ENCODE measurements at places on chromosomes 5 and 9. TPM values are rescaled to one million over a fixed set of nuclear protein-coding genes. Genes with fewer than 3 reads are reported as not detected.

- H3K36me3 ChIP-seq, result no peaks in the 10 kb centered on the region
- H3K4me1 ChIP-seq, result no peaks in the 10 kb centered on the region
- no peak overlapping the region for H3K4me3 ChIP-seq
- no peaks in the 10 kb centered on the region for H3K27me3 ChIP-seq
- no peak overlapping the region for H3K27ac ChIP-seq
- no peak for DNase-seq
These were observed 133.5 kb downstream of the RASGRF2 start for GRCh38 chr5:81093536-81094196.

GRCh38 chr9:135410831-135411473, 68.6 kb upstream of the PPP1R26 start:
- H3K36me3 ChIP-seq, result no peaks in the 10 kb centered on the region
- H3K27ac ChIP-seq, result no peak overlapping the region
- no peak overlapping the region for H3K4me3 ChIP-seq
- H3K27me3 ChIP-seq, result peaks cover 12% of the 10 kb centered on the region
- DNase-seq, result no peak
- no peaks in the 10 kb centered on the region for H3K4me1 ChIP-seq

GRCh38 chr9:36987891-36988290, 46.2 kb downstream of the PAX5 start:
- peaks cover 5% of the 10 kb centered on the region for H3K4me1 ChIP-seq
- no peak overlapping the region for H3K4me3 ChIP-seq
- H3K27me3 ChIP-seq, result peaks cover 52% of the 10 kb centered on the region
- DNase-seq, result no peak
- no peak overlapping the region for H3K27ac ChIP-seq

The SLC36A2 gene
- total RNA-seq, result not detected

- peaks cover 44% of the 10 kb centered on the region for H3K27me3 ChIP-seq
- H3K4me3 ChIP-seq, result no peak overlapping the region
- no peaks in the 10 kb centered on the region for H3K36me3 ChIP-seq
- H3K27ac ChIP-seq, result no peak overlapping the region
- DNase-seq, result no peak
These were observed 19.5 kb downstream of the IL9 start for GRCh38 chr5:135876146-135876545.

GRCh38 chr9:116497095-116497890, 189.8 kb upstream of the TRIM32 start:
- no peaks in the 10 kb centered on the region for H3K36me3 ChIP-seq
- H3K27ac ChIP-seq, result no peak overlapping the region
- no peaks in the 10 kb centered on the region for H3K27me3 ChIP-seq
- H3K4me3 ChIP-seq, result no peak overlapping the region

DNA sequence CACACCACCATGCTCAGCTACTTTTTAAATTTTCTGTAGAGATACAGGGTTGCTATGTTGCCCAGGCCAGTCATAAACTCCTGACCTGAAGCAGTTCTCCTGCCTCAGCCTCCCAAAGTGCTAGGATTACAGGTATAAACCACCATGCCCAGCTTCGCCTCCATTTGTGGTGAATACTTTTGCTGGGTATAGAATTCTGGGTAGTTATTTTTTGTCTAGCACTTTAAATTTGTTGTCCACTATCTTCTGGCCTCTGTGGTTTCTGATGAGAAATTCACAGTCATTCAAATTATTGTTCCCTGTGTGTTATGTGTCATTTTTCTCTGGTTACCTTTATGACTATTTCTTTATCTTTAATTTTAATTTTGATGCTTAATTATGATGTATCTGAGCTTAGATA, 57.7 kb upstream of the EXOC3 start:
- no peak for DNase-seq
- peaks cover 8% of the 10 kb centered on the region for H3K27me3 ChIP-seq

The CARD9 gene
- total RNA-seq, result 20.9 TPM

- no peak overlapping the region for H3K4me3 ChIP-seq
- no peak overlapping the region for H3K27ac ChIP-seq
- no peaks in the 10 kb centered on the region for H3K36me3 ChIP-seq
- no peak for DNase-seq
- peaks cover 3% of the 10 kb centered on the region for H3K27me3 ChIP-seq
- no peaks in the 10 kb centered on the region for H3K4me1 ChIP-seq
These were observed 77.5 kb upstream of the C6 start for GRCh38 chr5:41290810-41291209.

DNA sequence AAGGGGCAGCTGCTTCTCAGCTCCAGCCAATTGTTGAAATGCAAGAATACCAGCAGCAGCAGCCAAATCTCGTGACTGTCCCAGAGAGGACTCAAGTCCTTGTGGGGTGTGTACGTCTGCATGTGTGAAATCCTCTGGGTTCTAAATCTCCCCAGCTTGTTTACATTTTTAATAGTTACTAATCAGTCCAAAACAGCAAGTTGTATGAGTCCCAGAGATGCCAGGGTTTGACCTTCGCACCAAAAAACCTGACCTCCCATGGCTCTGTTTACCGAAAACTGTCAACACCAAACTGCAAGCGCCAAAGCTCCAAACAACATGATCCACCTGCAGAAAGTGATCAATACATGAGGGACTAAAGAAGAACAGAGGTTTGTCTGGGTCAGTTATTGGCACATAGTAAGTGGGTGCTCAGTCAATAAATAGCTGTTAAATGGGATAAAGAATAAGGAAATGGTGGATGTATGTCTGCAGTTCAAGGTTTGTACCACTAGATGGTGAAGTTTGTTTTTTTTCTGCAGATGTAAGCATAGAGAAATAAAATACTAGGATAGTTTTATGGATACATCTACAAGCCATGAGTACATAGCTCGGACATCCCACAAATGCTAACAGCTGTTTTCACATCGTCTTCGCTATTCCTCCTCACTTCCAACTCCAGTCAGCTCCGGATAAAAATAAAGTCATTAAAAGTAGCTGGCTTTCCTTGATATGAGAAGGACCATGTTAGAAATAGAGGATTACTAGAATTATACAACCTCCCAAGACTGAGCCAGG, 85.3 kb upstream of the ADRB2 start:
- H3K27me3 ChIP-seq, result peaks cover 2% of the 10 kb centered on the region
- peak overlapping the region; percentile 44 for H3K27ac ChIP-seq
- no peaks in the 10 kb centered on the region for H3K36me3 ChIP-seq
- H3K4me1 ChIP-seq, result peaks cover 36% of the 10 kb centered on the region
- peak; percentile 79 for DNase-seq

- peaks cover 41% of the 10 kb centered on the region for H3K36me3 ChIP-seq
- DNase-seq, result peak; percentile 92
- H3K4me1 ChIP-seq, result peaks cover 86% of the 10 kb centered on the region
- H3K4me3 ChIP-seq, result peak overlapping the region; percentile 62
- peak overlapping the region; percentile 87 for H3K27ac ChIP-seq
These were observed 50.2 kb downstream of the CSNK1A1 start for GRCh38 chr5:149500922-149501582.

DNA sequence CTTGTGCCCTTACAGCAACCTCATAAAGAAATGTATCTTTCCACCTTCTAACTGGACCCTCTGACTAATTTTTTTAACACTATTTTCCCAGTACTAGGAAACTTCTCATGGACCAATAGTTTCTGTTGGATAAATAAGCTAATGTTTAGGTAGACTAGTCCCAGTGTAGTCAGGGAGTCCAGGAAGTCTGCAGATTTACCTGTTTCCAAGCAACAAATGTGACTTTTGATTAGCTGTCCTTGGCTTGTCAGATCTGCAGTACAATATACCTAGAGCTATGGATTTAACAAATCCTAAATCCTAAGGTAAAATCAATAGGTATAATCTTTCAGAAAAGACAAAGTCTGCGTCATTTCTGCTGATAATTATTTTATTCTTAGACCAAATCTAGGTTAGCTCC, 55.7 kb downstream of the FAM174A start:
- no peaks in the 10 kb centered on the region for H3K27me3 ChIP-seq
- H3K27ac ChIP-seq, result no peak overlapping the region
- peaks cover 17% of the 10 kb centered on the region for H3K4me1 ChIP-seq

DNA sequence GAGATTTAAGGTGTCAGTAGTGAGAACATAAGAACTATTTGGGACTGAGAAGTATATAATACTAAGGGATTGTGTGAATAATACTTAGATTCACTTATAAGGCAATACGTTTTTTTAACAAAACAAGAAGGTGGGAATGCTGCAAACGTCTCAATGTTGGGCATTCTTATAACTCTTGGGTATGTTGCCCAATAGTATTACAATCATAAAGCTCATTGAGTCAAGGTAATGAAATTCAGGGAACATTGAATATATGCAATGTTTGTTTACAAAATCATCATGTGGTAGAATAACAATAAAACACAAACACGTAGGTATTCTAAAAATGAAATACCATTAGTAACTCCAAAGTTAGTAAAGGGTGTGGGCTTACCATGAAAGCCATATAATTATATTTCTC, 400.7 kb downstream of the KIAA0825 start:
- H3K27me3 ChIP-seq, result no peaks in the 10 kb centered on the region
- no peak overlapping the region for H3K4me3 ChIP-seq
- H3K4me1 ChIP-seq, result peaks cover 36% of the 10 kb centered on the region
- DNase-seq, result no peak
- H3K36me3 ChIP-seq, result peaks cover 6% of the 10 kb centered on the region
- H3K27ac ChIP-seq, result peak overlapping the region; percentile 83

DNA sequence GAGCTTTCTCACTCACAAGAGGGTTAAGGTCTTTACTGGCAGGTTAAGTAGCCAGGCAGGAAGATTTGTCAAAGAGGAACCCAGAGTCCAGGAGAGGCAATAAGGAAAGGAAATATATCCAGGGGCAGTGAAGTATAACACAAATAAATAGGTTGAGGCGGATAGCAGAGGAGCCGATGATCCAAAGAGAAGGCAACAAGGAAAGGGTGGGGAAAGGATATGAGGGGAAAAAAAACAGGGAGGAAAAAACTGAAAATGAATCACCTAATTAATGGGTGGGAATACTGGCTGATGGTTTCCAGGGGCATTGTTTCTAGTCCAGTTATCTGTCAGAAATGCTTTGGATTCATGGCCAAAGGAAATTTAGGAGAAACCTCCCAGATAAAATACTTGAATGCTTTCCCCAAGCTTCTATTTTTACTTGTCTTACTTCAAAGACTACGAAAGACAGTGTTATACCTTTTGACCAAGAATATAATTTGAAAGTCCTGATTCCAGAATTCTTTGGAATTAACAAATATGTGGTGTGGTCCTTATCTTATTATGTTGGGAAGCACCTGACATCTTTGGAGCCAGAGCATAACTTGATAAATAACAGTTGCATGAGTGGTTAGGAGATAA, 146.5 kb downstream of the AOPEP start:
- peak overlapping the region; percentile 48 for H3K27ac ChIP-seq
- peaks cover 81% of the 10 kb centered on the region for H3K4me1 ChIP-seq
- DNase-seq, result no peak
- no peak overlapping the region for H3K4me3 ChIP-seq

The PDGFRB gene
- total RNA-seq, result 126 TPM

DNA sequence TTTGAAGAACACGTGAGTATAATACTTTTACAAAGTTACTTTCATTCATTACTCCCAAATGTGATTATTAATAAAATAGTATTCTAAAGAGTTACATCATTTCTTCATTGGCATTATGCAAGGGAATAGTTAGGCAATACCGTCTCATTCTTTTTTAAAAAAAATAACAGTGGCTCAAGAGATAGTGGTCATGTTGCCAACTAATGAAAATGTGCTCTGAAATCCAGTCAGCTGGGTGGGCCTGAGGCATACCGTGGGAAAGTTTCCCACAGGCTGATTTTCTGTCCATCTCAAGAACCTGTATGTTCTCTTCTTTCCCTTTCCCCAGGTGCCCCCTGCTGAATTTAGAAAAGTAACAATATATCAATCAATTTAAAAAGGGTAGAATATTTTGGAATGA, 40.8 kb upstream of the ROPN1L start:
- peaks cover 29% of the 10 kb centered on the region for H3K36me3 ChIP-seq
- no peak for DNase-seq
- H3K4me1 ChIP-seq, result peaks cover 16% of the 10 kb centered on the region
- H3K27me3 ChIP-seq, result 0 out of 2 replicates have a peak, but pooled peaks cover 1% of the 10 kb centered on the region

- peak overlapping the region; percentile 82 for H3K4me3 ChIP-seq
- H3K4me1 ChIP-seq, result peaks cover 43% of the 10 kb centered on the region
- no peaks in the 10 kb centered on the region for H3K36me3 ChIP-seq
These were observed 4.4 kb downstream of the SLC25A25 start for GRCh38 chr9:128072144-128073021.

DNA sequence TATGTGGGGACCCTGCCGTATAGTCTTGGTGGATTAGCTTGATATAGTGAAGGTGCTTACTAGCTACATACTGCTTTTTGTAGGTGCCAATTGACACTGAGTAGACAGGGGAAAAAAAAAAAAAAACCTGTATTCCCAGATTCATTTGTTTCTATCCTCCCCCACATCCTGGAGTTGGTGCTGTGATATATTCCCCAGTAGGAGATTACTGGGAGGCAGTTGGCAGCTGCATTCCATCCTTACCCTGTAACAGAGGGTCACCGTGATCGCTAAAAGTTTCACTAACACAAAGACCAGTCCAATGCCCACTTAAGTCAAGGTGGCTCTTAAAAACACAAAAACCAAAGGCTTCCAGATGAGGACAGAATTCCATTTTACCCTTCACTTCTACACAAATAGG, 27.4 kb upstream of the TOMM5 start:
- no peak for DNase-seq
- no peak overlapping the region for H3K4me3 ChIP-seq
- H3K4me1 ChIP-seq, result peaks cover 69% of the 10 kb centered on the region
- H3K36me3 ChIP-seq, result no peaks in the 10 kb centered on the region
- peaks cover 3% of the 10 kb centered on the region for H3K27me3 ChIP-seq

The PFN3 gene
- total RNA-seq, result not detected

DNA sequence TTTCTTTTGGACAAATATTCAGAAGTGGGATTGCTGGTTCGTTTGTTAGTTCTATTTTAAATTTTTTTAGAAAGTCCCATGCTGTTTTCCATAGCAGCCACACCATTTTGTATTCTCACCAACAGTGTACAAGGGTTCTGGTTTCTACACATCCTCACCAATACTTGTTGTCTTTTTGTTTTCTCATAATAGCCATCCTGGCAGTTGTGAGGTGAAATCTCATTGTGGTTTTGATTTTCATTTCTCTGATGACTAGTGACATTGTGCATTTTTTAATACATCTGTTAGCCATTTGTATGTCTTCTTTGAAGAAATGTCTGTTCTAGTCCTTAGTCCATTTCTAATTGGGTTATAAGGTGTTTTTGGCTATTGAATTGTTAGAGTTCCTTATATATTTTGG, 214.3 kb downstream of the ARRDC3 start:
- H3K27ac ChIP-seq, result no peak overlapping the region
- no peak overlapping the region for H3K4me3 ChIP-seq
- no peaks in the 10 kb centered on the region for H3K36me3 ChIP-seq
- peaks cover 36% of the 10 kb centered on the region for H3K4me1 ChIP-seq
